NCI-H1436 treated with DMSO at 0.1 percent for 48 hours (cell line): ENCODE measurements at places on chromosomes 1 and 21.

DNA sequence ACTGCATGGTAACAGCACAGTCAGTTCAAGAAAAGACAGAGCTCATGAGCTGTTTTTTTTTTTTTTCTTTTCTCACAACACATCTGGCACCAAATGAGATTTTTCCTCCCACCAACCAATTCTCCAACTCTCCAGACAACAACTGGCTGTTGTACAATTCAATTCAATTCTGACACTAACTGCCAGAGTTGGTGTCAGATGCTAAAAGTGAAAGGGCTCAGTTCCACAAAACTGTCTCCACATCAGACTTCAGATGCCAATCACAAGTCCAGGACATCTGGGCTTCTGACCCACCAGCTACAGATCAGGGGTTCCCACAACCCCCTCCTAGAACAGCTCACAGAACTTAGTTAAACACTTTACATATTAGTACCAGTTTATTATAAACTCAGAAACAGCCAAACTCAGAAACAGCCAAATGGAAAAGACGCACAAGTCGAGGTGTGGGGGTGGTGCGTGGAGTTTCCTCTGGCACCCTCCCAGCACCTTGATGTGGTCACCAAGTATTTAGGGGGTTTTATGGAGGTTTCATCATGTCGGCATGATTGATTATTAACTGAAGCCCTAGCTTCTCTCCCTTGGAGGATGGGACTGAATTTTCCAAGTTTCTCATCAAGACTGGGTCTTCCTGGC is 39.2 kb upstream of the LRRC8D start:
- no peak for DNase-seq

GRCh38 chr1:226722240-226722900 is 16.7 kb downstream of the ITPKB start:
- DNase-seq, result no peak

DNA sequence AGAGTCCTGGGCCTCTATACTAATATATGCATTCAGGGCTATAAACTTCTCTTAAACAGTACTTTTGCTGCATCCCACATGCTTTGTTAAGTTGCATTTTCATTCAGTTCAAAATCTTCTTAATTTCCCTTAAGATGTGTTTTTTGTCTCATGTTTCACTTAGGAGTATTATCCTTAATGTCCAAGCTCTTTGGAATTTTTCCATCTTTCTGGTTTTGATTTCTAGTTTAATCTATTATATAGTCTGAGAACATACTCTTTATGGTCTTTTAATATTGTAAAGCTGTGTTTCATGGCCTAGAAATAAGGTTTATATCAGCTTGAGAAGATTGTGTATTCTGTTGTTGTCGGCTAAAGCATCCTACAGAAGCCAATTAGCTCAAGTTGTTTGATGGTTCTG is 1041.8 kb downstream of the PLA2G4A start:
- DNase-seq, result no peak

DNA sequence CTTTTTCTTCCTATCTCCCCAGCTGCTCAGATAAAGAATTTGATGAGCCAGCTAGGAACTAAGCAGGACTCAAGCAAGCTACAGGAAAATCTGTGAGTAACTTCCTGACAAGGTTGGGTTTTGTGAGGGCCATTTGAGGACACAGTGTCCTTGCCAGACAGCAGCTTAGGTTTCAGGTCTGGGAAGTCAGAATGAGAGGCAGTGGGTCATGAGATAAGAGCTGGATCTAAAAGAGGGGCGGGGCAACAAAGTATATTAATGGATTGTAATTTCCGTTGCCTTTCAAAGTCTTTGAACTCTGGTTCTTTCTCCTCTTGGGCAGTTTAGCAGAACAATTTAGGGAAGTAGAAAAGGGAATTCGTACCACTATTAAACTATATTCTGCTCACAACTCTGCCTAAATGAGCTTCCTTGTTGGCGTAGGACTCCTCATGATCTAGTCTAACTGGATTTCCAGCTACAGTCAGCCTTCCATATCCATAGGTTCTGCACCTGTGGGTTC is 16.6 kb downstream of the STX12 start:
- no peak for DNase-seq

DNA sequence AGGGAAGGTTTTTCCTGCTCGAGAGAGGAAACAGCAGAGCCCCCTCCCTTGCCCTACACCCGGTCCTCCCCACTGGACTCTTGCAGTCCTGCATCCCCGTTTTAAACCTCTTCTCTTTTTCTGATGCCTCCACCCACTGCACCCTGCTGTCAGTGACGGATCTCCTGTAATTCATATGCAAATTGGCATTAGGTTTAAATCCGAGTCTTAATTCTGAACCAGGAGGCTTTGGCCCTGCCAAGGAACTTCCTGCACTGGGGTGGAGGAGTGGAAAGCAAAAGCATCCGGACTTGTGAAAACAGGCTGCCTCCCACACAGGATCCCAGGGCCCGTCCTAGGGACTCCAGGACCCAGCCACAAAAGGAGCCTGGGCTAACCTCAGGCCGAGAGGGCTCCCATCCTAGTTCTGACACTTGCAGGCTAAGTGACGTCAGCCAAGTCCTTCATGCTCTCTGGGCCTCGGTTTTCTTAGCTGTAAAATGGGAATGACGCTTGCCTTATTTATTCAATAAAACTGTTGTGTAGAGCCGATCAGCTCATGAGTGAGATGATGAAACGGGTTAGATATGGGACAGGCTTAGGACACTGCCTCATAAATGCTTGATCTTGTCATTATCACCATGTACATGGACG is 613.3 kb downstream of the AJAP1 start:
- DNase-seq, result no peak

- no peak for DNase-seq
These were observed 8.4 kb downstream of the ENO1 start for GRCh38 chr1:8870103-8870502.

DNA sequence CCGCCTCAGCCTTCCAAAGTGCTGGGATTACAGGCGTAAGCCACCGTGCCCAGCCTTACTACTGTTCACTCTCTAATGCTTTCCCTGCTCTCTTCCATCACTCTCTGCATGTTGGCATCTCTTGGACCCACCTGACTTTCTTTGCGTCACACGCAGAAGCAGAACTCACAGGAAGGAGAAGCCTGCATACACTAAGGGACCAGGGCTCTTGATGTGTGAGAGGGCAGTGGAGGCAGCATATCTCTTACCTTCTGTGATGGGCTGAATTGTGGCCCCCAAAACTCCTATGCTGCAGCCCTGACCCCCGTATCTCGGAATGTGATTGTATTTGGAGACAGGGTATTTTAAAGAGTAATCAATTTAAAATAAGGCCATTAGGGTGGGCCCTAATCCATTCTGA is 26.7 kb upstream of the SLAMF9 start:
- DNase-seq, result no peak

- no peak for DNase-seq
These were observed 17.2 kb upstream of the NCF2 start for GRCh38 chr1:183607322-183607980.

DNA sequence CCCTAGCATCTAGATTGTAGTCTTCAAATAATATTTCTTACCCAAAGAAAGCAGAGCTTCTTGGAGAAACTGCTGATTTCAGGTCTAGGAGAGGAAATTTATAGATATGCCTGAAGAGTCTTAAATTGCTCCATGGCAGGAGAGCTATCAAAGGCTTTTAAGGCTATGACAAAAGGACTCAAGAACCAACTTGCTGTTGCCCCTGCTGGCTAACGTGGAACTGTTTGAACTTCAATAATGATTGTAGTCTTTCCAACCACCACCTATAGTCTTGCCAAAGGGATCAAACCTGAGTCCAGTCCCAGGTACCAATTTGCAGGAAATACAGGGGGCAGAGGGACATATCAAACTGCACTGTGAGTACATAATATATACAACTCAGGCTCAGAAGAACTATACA is 336.2 kb upstream of the ESRRG start:
- no peak for DNase-seq

- no peak for DNase-seq
These were observed 1.8 kb upstream of the COA6 start for GRCh38 chr1:234371414-234371813.
